ENCODE measurements at places on chromosomes 2 and 18.

DNA sequence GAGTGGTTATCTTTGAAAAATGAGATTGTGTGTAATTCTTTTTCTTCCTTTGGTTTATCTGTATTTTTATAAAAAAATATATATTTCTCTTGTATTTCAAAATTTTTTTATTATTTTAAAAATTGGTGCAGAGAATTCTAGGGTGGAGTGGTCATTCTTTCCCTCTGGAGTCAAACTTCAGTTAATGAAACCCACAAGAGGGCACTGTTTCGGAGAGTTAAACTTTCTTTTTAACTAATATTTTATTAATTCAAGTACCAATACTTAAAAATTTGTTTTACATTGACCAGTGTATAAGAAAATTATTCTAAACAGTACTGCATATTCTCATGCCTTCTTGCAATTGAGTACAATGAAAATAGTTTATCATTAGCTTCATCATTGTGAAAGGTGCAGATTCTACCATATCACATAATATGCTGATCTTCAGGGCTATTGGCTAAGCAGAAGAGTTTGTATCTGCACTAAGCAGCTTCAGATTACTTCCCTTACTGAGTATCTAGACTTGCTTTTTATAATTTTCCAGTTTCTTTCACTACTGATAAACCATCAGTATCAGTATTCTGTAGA is 50.1 kb downstream of the HS1BP3 start:
- no peak for DNase-seq

GRCh38 chr2:234335661-234336228 is 161.1 kb downstream of the ARL4C start:
- DNase-seq = peak; percentile 9

DNA sequence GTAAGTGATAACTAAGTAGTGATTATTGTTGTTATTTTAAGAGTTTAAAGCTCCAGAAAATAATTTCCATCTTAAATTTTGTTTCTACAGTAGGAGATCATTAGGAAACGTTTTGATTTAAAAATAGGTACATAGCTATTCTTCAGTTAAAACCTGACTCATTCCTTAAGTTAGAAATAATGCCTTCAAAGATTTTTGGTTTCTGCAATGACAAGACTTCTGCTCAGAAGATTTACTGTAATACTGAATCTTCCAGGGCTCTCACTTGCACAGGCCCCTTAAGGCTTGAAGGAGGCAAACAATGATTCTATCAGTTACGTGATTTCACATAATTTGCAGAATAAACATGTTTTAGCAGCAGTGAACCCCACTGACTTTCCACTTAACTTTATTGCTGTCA is 333.7 kb downstream of the RAD51AP2 start:
- no peak for DNase-seq

GRCh38 chr2:174561283-174561971 is 36.2 kb downstream of the WIPF1 start:
- peak; percentile 47 for DNase-seq

DNA sequence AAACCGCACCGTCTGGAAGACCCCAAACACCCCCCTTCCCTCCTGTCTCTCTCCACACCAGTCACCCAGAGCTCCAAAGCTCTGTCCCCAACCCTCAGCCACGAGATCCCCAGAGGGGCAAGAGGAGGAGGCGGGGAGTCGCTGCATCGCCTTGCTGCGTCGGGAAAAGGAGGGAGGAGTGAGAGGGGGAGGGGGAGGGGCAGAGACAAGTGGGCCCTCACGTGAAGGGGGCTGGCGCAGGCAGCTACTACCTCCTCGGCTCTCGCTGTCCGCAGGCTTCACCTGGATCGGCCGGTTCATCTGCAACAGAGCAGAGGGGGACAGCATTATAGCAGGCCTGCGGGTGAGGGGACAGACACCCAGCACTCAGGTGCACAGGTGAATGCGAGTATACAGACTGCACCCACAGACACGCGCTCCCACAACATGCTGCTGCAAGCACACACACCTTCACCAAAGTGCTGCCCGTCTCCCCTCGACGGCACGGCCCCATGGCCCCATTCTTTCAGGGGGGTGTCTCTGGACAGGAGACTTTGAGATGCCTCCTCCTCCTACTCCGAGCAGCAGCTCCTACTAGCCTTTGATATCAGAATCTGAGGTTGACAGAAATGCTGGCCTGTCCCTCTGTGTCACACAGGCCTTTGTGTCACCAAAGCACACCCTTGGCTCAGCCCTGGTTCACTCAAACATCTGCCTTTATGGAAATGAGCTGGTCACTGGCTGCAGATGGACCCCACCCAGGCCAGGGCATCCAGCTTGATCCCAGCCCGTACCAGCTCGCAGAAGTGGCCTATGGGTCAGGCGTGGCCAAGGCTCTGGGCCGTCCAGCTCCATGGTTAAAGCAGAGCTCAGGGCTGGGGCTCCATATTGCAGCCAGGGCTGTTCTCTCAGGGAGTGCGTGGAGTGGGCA is 243.8 kb downstream of the CELF4 start:
- no peak for DNase-seq

DNA sequence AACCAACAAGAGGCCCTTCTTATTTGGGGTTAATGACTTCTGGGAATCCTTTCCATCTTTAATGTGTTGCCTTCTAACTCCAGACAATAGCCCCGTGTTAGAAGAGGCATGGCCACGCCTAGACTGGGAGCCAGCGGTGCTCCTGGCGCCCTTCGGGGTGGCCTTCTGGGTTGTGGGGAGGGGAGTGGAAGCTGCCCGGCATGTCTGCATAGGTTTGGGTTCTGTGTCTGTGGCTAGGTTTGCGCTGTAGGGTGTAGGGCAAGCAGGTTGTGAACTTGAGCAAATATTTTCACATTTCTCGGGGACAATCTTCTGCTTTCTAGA is 40.4 kb downstream of the CELF4 start:
- DNase-seq = no peak

GRCh38 chr2:145010635-145011034 is 490.7 kb upstream of the ZEB2 start:
- DNase-seq = no peak

GRCh38 chr2:215862351-215862771 is 151.0 kb downstream of the MREG start:
- no peak for DNase-seq

DNA sequence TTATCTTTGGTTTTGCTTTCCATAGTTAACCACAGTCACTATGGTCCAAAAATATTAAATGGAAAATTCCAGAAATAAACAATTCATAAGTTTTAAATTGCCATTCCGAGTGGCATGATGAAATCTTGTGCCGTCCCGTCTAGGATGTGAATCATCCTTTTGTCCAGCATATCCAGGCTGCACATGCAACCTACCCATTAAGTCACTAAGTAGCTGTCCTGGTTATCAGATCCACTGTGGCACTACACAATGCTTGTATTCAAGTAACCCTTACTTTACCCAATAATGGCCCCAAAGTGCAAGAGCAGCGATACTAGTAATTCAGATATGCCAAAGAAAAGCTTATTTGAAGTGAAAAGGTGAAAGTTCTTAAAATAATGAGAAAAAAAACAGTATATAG is 10.7 kb downstream of the USP34 start:
- no peak for DNase-seq

DNA sequence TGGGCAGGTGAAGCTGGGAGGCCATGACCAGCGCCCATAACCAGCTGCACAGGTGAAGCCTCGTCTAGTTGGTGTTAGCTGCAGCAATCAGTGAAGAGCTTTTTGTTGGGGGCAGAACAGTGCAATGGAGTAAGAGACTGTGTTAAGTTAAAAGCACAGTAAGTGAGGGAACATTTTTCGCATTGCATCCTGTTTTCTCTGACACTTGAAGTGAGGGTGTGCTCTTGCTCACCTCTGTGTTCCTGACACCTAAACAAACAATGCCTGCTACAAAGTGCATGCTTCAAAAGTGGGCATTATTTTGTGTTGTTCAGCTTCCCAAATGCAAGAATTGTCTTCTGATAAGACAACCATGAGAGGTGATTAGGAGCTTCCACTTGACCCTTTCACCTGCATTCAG is 324.0 kb upstream of the ACVR2A start:
- DNase-seq = no peak

GRCh38 chr18:75067996-75068645 is 140.8 kb downstream of the PTGR3 start:
- DNase-seq = no peak

DNA sequence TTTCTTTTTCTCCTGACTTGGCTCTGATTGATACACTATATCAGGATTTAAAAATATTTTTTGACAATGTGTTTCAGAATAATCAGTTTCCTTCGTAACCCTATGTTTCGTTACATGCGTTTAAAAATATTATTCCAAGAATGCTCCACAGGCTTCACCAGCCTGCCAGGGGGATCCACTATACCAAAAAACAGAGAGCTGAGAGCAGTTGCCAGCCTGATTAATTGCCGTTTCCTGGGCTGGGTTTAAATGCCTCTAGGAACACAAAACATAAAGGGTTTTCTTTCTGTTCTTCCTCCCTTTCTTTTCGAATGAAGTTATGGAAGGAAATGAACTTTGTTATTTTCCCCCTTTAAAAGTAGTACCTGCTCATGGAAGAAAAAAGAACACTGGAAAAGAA is 47.9 kb downstream of the LRRFIP1 start:
- DNase-seq = no peak

DNA sequence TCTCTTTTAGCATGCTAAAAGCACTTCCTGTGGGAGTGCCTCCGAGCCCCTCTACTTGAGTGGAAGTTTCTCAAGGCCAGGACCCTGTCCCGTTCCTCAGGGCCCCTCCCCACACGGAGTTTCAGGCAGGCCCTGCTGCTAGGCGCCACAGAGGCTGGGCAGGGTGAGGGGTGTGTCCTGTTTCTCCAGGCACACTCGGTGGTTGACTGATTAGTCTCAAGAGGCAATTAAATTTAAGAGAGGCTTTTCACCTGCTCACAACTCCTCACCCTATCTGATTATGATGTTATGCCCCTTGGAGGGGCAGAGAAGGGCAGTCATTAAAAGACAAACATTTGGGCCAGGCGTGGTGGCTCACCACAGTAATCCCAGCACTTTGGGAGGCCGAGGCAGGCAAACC is 160.8 kb upstream of the HAAO start:
- no peak for DNase-seq

GRCh38 chr2:210199186-210199765 is 26.0 kb downstream of the ACADL start:
- DNase-seq = no peak

- no peak for DNase-seq
Observed at GRCh38 chr2:240127191-240127750, 8.8 kb downstream of the COPS9 start.

- DNase-seq = peak; percentile 56
Observed at GRCh38 chr2:112275887-112276773, 733 bp downstream of the ZC3H6 start.

GRCh38 chr2:33204945-33205344 is 258.2 kb downstream of the LTBP1 start:
- DNase-seq = no peak

DNA sequence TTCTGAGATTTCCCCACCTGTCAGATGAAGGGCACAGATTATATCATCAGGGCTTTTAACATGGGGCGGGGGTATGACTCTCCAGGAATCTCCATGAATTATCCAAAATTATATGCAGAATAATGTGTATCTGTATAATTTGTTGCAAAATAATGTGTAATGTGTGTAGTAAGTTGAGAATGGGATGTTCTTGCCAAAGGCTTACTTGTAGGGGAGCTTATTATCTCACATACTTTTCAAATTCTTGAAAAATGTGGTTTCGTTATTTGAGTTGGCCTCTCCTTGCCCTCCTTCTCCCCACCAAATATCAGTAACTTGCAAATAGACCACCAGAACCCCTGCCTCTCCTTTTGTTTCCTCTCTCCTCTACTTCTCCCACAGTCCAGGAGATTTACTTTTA is 35.6 kb downstream of the UBR3 start:
- no peak for DNase-seq

DNA sequence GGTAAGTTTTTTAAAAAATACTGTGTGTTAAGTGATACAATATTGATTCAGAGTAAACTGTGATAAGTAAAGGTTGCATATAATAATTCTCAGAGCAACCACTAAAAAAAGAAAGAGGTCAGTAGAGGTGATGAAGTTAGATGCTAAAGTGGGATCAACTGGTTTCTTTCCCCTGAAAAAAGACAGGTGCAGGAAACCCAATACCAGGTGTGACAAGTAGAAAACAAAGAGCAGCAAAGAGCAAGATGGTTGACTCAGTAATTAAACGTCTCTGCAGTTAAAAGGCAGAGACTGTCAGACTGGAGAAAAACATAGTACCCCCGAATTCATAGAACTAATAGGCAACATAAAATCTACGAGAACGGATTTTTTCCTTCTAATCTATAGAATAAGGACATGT is 128.3 kb downstream of the ATP9B start:
- peak; percentile 68 for DNase-seq

DNA sequence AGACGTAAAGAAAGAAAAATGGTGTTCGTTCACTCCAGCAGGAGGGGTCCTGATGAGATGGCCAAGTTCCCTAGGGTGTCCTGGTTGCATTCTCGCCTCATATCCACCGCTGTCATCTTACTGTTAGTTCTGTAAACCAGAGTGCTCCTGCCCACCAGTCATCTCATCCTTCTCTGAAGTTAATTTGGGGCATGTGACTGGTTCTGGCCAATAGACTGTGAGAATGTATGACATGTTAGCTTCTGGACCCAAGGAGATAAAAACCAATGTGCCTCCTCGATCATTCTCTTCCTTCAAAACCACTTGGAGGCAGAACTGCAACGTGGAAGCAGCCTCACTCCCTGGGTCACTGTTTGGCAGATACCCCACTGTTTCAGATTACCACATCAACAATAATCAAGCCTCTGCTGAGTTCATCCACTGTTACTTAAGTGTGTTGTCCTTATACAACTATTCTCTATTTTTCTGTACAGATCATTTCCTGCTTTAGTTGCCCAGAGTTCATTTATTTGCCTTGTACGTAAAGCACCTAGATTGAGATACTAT is 759.1 kb downstream of the TSN start:
- DNase-seq = no peak

- no peak for DNase-seq
Observed at GRCh38 chr2:59932341-59932740, 621.1 kb downstream of the BCL11A start.

- no peak for DNase-seq
Observed at GRCh38 chr2:117820444-117820843, 6.0 kb downstream of the DDX18 start.

GRCh38 chr2:7972670-7973069 is 709.2 kb upstream of the ID2 start:
- no peak for DNase-seq

GRCh38 chr2:71153585-71154224 is 23.3 kb downstream of the MPHOSPH10 start:
- no peak for DNase-seq

- no peak for DNase-seq
Observed at GRCh38 chr2:120772261-120772660, 36.6 kb downstream of the GLI2 start.

DNA sequence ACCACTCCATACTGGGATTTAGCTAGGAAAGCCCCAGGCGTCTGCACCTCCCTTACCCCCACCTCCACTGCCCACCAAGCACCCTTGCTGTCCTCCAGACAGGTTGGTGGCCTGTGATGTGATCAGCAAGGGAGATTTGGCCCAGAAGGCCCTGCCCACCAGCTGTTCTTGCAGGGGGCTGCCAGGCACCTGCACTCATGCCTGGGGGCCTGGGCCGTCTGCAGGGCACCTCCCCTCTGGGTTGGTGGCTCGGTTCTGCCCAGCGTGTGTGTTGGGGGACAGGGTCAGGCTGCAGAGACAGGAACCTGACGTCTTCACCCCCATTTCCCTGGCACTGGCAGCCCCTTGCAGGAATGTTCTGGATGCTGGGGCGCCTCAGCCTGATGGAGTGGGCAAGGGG is 5.8 kb downstream of the DNMT3A start:
- no peak for DNase-seq

GRCh38 chr2:167509586-167509985 is 621.3 kb downstream of the XIRP2 start:
- DNase-seq = peak; percentile 47

GRCh38 chr2:225458431-225459117 is 59.1 kb downstream of the NYAP2 start:
- DNase-seq = no peak
